ENCODE measurements at places on chromosomes 11 and 22. TPM values are rescaled to one million over a fixed set of nuclear protein-coding genes. Genes with fewer than 3 reads are reported as not detected.

YPEL1 gene
- total RNA-seq: 4.9 TPM

DNA sequence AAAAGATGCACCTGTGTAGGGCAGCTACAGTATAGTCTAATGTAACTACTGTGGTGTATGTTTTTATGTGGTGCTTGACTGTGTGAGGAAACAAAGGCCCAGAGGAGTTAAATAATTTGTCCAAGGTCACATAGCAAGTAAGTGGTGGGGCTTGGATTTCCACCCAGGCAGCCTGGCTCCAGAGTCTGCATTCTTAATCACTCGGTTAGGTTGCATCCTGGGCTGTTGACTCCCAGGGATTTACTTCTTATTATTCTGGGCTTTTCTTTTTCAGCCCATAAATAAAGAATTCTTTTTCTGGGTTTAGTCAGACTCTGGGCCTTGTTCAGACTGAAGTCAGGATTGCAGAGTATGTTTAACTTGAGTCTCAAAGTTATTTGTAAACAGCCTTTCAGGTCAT is 82.1 kb downstream of the ARHGAP42 start:
- DNase-seq: no peak

DNA sequence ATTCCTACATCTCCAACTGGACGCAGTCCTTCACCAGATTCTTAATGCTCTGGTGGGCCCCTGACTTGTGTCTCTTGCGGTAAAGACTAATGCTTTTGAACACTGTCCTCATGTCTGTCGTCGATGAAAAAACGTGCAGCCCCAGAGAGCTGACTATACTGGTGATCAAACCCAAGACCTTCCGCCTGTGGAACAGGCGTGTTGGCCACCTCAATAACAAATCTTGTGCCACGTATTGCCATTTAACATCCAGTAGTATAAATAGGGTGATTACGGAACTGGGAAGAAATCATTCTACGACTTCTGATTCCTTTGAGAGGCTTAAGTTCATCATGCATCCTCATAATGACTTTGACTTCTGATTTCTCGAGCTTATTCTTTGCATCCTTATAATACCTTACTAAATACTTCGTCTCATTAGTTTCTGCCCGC is 45.6 kb downstream of the OR4D9 start:
- no peak for DNase-seq

GRCh38 chr11:1401656-1402221 is 12.0 kb downstream of the BRSK2 start:
- no peak for DNase-seq

DNA sequence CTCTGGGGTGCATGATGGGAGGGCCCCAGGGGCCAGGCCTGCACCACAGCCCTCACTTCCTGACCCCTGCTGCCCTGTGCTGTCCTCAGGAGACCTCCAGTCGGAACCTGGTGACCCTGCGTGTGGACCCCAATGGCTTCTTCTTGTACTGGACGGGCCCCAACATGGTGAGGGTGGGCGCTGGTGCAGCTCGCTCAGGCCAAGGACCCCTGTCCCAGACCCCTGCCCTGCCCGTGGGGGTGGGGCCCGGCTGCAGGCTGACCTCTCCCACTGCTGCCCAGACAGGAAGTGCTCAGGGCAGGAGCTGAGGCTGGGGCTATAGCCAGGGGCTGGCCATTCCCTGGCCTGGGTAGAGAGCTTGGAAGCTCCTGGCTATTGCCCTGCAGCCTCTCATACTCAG is 3.0 kb downstream of the PLCB3 start:
- DNase-seq: no peak

GRCh38 chr11:123707206-123707605 is 34.3 kb downstream of the ZNF202 start:
- DNase-seq: no peak

BACE1 gene
- 25.8 TPM for total RNA-seq

TEX12 gene
- not detected for total RNA-seq

INS gene
- total RNA-seq: not detected

HIRA gene
- 13.5 TPM for total RNA-seq

Measured in vagina (tissue), 2 donors.